Memory B cell (primary cell): ENCODE measurements at places on chromosomes 1 and 21.

DNA sequence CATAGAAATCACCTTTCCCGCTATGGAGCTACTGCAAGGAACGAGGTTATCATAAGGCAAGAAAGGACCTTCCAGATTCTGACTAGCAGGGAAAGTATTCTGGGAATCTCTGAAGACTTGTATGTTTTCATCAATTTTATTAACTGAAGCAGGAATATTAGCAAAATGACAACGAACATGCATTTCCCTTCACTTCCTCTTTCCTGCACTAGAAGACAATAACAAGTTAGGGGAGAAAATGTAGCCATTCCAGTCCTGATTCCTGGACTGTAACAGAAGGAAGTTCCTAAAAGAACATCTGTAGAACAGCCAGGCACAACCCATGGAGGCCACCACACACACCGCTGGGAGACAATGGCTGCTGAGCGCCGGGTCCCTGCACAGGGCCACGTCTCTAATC is 106.8 kb downstream of the RAVER2 start:
- no peak for DNase-seq

DNA sequence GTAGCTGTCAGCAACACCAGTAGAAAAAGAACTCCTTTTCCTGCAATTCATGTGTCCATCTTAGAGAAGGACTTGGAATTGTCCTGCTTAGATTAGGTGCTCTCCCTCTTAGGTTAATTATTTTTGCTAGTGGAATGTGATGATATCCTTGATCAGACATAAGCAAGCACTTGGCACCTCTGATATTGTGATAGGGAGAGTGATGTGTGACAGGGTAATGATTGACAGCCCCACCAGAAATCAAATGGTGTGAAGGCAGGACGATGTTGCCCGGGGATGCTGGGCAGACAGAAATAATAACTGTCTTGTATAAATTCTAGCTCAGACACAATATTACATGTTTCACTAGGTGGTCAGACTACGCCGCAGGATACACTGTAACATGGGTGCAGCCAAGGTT is 4.4 kb downstream of the TYW3 start:
- no peak for DNase-seq

DNA sequence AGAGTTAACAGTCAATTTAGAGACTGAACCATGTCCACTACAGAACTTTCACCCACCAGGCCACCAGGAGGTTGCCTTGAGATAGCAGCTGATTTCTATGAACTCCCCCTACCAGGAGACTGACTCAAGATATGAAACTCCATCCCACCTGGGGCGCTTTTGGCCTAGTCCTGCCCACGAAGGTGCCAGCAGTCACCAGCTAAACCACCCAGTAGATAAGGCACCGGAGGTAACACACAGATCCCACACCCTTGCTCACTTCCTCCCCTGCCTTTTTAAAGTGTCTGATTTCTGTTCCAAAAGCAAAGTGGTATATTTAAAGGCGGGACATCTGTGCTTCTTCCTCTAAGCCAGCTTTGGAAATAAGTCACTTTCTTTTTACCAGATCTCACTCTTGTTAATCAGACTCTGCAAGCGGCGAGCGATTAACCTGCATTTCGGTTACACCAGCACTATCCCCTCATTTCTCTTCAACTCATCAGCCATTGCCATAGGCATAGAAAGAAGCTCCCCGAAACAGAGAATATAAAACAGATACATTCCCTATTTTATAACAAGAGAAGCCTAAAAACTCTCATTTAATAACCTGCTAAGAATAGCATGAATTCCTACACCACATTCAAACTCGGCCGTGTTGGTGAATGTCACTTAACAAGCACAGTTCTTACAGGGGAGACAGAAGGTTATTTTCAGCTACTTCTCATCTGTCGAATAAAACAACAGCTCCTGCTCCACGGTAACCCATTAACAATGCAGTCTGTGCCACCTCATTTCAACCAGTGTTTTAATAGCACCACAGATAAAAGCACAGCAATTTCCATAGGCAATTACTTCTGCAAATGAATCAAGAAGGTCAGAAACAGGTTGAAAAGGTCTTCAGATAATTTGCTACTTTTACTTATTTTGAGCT is 318.1 kb downstream of the KCNH1 start:
- DNase-seq, result no peak

DNA sequence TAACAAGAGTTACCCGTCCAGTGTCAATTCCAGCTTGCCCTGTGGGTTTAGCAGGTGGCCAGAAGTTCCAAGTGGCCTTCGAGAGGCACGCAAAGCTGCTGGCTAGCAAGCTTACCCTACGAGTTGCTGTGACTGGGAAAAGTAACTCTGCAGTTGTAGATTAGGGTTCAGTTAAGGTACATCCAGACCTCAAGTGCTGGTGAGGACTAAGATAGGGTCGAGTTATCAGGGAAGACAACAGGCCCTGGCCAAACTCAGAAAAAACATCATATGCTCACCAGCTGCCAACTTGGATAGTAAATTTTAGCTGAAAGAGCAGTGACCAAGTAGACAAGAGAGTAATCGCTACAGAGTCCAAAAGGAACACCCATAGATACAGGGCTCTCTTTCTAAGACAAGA is 27.7 kb upstream of the LRRC7 start:
- DNase-seq, result no peak

- no peak for DNase-seq
Observed at GRCh38 chr1:41894808-41895483, 23.8 kb downstream of the HIVEP3 start.

DNA sequence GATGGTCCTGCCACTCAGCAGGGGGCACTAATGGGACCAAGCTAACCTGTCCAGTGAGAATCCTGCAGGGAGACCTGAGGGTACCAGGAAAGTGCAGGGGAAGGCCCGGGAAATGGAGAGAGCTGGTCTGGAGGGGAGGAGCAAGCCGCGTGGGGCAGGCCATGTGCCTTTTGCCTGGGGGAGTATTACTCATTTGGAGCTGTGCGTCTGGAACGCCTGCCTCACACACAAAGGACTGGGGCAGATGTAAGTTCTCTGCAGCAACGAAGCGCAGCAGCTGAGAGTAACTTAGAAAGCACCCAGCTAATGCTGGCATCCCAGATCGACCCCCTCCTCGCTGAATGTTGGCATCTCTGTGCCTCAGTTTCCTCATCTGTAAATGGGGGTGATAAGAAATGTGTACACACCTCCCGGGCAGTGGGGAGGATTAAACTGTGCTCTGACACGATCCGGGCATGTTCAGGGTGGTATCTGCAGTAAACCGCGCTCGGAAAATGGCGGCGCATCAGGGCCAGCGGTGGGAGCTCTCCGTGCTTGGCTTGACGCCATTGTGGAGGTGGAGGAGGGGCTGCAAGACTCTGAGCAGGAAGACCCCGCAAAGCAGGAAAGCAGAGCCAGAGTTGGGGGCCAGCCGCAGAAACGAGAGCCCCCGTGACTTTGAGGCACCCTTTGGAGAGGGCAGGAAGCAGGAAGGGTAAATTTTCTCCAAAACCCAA is 212.5 kb downstream of the NPHP4 start:
- DNase-seq, result no peak

DNA sequence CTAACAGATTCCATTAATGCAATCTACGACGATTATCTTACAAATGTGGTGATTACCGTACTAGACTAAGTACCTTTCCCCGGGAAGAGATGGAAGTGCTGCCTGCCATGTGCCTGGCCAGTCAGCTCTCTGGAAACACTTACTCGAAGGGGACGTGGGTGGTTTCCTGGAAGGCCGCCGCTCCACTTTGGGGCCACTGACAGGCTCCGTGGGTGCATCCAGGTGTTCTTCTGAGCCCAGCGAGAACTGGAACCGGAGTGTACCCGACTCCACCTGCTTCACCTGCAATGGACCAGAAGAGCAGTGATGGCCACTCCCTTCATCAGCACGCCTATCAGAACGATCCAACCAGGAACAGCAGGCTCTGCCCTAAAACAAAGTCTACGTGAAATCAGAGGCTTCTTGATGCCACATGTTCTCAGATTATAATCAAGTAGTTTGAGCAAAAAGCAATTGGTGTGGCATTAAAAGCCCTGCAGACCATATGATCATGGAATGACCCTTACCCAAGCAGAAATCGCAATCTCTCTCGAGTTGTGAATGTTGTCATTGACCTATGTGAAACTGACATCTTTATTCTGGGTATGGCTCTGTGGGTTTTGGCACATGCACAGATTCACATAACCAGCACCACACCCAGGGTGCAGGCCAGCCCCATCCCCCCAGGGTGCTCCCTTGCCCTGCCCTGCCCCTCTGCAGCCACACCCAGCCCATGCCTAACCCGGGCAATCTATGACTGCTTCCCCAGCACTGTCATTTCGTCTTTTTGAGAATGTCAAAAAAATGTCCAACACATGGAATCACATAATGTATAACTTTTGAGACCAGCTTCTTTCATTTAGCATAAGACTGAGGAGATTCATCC is 64.5 kb downstream of the NPHP4 start:
- no peak for DNase-seq

DNA sequence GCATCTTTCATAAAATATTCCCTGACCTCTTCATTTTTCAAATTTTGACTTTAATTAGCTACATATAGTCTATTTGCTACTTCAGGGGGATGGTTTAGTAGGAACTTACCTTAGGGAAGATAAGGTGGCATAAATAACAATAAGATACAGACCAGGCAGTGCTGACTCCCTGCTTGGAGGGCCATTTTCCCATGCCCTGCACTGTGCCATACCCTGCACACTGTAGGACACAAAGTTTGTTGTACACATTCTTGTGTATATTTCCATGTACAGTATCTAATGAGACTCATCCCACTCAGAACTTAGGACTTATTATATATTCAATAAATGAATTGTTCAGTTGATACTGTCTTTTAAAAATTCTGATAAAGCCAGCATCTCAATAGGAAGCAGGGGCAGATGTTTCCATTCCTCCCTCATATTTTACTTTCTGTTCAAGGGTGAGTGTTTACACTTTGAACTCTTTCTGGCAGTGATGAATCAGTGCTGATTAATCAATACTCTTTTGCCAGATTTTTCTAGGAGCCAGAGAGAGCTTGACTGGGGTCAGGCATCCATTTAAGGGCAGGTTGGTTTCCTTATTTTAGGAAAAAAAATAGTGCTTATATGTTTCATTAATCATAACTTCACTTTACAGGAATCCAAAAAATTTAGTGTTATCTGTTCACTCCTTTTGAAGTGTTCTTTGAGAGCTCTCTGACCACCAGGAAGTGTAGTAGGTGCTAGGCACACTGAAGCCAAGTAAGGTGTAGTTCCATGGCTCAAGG is 30.6 kb downstream of the MPZL1 start:
- DNase-seq, result no peak

DNA sequence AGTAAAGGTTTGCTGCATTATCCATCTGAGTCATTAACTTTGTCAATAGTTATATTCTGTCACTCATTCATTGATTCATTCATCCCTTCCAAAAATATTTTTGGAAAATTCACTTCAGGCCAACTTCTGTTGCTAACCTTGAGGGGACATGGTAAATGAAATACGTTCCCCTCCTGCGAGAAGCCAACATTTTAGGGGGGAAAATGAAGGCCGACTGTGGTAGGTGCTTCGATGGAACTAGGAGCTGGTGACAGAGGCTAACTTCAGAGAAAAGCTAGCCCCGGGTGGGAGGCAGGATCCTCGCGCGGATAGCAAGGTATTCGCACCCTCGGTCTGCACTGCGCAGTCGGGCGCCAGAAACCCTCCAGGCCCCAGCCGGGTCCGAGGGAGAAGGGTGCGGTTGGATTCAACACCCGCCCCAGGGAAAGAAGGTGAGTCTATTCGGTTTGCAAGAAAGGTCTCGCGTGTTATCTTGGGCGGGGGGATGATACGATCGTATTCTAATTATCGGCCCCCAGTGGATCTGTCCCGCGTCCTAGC is 646 bp upstream of the RRP15 start:
- DNase-seq, result no peak

DNA sequence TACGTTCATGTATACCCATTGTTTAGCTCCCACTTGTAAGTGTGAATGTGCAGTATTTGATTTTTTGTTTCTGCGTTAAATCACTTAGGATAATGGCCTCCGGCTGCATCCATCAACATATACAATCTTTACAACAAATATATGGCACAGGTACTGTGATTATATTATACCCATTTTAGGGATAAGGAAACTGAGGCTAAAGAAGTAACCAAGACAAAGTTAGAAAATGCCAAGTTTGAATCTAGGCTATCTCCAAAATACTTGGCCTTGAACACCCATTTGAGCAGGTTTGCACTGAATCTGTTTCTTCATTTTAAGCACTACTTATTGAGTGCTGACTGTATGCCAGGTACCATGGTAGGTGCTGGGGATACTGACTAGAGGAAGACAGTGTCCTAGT is 149.6 kb downstream of the PBX1 start:
- DNase-seq, result no peak

GRCh38 chr1:229880271-229881170 is 186.5 kb upstream of the GALNT2 start:
- no peak for DNase-seq

- DNase-seq, result no peak
Observed at GRCh38 chr1:30880678-30881318, 27.8 kb downstream of the SDC3 start.

DNA sequence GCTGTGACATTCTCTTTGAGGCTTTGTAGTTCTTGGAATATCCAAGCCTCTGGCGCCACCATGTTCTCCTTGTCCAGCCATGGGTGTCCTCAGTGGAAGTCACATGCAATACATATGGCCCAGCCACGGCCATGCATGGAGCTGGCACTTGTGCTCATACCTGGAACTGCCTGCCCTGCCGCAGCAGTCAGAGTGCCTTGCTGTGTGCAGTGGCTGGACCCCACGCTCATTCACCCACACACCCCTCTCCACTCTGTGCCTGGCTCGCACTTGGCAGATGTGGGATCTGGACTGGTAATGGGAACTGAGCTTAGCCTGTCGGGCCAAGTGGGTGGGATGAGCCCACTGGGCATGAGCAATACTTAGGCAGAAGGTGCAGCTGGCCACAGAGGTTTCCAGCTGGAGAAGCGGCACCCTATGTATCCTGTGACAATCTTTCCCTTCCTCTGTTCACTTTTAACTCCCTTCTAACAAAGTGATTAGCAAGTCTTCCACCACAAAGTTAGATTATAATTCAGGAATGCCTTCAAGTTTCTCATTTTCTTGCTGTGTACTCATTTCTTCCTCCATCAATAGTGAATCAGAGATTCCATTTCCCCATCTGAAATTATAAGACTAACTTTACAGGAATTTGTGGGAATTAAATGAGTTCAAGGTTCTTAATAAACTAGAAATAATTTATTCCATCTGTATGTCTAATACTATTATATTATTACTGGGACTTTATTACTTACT is 351.6 kb upstream of the NCAM2 start:
- no peak for DNase-seq

GRCh38 chr1:232142403-232143314 is 487.3 kb downstream of the SIPA1L2 start:
- no peak for DNase-seq

DNA sequence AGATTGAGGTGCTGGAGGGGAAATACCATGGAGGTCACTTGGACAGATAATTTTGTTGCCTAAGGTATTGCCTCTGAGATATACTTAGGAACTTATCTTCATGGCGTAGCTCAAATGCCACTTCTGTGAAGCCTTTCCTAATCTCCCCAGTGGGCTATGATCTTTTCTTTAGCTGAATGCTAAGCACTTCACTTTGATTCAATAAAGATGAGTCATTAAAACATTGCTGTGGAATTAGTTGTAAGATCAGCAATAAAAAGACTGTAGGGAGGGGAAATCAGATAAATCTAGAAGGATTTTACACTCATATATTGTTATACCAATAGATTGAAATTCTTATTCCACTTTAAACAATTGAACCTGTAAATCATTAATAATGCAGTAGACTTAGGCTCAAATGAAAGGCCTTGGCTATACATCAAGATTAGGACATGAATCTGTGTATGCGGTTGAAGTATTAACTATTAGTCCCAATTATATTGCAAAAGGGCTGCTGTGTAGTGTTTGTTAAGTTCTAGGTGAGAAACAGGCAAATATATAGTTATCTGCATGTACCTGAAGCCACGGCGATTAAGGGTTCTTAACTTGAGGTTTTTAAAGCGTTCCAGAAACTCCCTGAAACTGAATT is 19.2 kb upstream of the MAGOH start:
- DNase-seq, result no peak
